ENCODE measurements at places on chromosomes 4 and X.
A peak's percentile ranks its signal among the peaks of the same experiment; 100 is the strongest.

GRCh38 chr4:82515705-82516104, 46.1 kb downstream of the TMEM150C start:
- DNase-seq: no peak

GRCh38 chr4:172155838-172156345, 342.7 kb downstream of the GALNTL6 start:
- no peak for DNase-seq

GRCh38 chr4:159015841-159016240, 87.0 kb upstream of the RAPGEF2 start:
- DNase-seq: no peak

- no peak for DNase-seq
Observed at GRCh38 chrX:46643636-46644035, 70.1 kb downstream of the CHST7 start.

DNA sequence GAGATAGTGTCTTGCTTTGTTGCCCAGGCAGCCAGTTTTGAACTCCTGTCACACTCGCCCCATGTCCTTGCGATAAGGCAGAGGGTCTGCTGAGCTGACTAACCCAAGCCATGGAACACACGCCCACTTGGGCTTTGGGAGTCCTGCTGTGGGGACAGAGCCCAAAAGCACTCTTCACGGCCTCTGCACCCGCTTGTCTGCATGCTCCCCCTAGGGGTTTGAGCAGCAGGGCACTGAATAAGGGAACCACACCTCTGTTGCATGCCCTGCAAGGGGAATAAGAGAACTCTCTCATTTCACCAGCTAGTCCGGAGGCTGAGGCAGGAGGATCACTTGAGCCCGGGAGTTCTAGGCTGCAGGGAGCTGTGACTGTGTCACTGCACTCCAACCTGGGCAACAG, 166.0 kb downstream of the STAG2 start:
- no peak for DNase-seq

DNA sequence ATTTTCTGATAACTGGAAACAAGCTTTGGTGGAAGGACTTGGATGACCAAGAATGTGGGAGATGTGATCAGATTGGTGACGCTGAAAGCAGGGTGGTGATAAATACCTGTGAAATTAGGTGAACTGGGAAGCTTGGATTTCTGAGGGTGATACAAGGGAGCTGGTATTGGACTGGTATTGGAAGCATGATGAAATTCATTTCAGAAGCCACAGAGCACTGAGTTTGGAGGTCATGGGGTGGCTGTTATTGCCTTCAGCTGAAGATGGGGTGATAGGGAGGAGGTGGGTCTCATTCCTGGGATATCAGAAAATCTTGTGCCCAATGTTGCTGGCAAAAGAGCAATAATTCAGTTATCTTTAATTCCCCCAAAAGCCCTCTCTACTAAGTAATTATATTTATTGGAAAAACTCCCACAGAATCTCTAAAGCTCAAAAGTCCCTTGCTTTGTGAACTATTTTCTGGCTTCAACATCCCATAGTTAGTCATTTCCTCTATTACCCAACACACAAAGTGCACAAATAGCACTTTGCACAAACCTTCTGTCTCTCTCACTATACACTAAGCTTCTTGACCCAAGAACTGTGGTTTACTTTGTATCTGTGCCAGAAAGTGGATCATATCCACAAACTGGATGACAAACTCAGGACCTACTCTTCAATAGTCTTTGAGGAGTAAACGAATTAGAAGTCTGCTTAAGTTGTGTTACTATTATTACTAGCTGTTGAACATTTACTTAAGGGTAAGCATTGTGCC, 23.1 kb upstream of the CAMK2D start:
- no peak for DNase-seq

DNA sequence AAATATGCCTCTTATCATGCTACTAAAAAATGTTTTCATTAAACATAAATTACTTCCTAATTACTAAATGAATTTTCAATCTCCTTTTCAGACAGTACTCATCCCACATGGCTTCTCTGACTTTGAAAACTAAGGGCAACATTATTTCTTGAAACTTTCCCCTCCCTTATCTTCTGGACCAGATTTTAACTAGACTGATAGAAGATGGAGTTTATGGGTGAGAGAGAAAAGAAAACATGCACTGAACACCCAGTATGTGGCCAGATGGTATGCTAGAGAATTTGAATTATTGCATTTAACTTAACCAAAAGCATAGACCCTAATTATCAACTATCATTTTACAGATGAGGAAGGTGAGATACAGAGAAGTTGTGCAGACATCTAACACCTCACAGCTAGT, 16.8 kb downstream of the CNOT6L start:
- DNase-seq: no peak

DNA sequence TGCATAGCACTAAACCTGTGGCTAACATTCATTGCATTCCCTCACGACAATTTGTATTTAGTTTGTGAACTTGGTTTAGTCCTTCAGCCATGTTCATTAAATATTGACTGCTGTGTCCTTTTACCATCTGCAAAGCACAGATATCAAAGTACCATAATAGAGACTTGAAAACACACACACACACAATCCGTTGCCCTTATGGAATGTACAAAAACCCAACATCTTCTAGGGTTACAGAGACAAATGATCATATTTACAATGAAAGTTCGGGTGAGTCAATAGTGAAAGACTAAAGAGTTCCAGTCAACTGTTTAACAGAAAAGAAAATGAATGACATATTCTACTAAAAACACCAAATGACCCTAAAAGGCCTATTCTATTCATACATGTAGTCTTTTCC, 50.8 kb upstream of the TXK start:
- DNase-seq: no peak

- peak; percentile 4 for DNase-seq
Observed at GRCh38 chr4:73021634-73022033, 47.9 kb downstream of the COX18 start.

GRCh38 chr4:3639613-3640586, 107.7 kb upstream of the LRPAP1 start:
- no peak for DNase-seq

DNA sequence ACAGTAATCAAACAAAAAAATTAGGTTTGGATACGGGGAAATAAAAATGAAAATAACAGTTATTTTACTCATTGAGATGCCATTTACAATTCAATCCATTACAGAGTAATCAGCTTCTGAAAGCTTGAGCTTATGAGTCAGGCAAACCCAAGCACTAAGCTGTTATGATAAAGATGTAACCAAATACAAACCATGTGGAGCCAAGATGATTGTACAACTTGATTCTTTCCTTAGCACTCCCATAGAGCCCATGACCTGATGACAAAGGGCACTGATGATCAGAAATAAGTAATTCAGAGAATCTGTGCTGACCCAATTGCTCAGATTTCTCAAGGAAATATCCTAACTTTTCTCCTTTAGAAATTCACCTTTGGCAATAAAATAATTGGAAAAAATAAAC, 40.5 kb upstream of the PRKG2 start:
- no peak for DNase-seq

DNA sequence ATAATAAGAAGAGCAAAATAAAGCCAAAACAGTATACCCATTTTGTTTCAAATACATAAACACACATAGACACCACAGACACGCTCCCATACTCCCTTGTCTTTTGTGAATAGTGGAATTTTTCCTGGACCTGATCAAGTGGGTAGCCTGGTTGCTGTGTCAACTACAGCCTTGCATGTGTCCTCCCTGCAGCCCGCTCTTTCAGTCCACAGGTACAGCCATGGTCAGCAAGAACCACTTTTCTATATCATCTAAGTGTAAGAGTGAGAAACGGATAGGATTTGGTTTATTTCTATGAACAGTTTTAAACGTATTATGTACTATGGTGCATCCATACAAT, 9.8 kb downstream of the PWWP3B start:
- DNase-seq: no peak

GRCh38 chr4:2671267-2671895, 84.8 kb downstream of the TNIP2 start:
- no peak for DNase-seq

DNA sequence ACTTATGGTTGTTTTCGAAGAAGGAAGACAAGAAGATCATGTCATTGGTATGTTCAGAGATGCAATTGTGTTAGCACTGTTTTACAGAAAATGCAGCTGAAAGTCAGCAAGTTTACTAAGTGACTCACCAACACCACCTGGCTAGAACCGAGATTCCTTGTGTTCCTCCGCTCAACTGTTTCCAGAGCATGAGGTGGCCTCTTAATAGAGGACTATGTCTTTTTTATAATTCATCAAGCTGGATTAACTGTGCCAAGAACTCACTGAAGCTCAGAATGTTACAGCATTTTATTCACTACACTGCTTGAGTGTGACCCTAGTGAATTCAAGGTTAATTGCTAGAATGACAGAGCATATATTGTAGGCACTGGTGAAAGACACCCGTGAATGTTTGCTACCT, 1573.5 kb upstream of the TENM3 start:
- DNase-seq: no peak

DNA sequence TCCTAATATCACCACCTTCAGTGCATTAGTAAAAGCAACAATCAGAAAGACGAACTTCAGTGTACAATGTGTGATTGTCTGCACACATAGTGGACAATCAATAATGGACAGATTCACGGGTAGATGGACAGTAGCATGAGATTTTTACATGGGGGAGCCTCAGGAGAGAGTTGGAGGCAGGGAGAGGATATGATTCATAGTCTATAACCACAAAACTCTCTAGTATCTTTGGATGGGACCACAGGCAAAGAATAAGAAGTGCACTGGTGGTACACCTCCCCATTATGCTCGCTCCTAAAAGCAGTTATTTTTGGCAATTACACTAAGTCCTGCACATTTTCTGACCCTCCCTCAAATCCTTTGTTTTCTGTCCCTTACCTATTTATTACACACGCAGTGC, 624.4 kb upstream of the ACTRT1 start:
- DNase-seq: no peak

DNA sequence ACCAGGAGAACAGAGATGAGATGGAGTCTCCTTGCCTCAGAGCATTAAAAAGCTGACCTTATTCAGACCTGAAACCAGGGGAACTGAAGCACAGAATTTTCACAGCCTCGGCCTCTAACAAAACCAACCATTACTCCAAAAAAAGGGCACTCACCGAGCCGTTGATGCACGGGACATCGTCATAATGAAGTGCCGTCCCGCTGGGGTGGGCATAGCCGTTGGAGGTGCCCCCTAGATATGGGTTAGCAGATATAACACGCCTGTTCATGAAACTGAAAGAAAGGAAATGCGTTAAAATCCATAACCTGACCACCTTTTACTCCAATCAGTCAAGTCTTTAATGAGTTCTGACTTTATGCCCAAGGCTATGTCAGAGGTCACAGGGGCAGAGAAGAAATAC, 153.6 kb downstream of the AFAP1 start:
- no peak for DNase-seq

GRCh38 chr4:83582289-83582785, 46.4 kb downstream of the GPAT3 start:
- DNase-seq: no peak

Data from NCI-H187 (cell line).